ENCODE measurements at places on chromosomes 13 and 19.
A peak's percentile ranks its signal among the peaks of the same experiment; 100 is the strongest.

DNA sequence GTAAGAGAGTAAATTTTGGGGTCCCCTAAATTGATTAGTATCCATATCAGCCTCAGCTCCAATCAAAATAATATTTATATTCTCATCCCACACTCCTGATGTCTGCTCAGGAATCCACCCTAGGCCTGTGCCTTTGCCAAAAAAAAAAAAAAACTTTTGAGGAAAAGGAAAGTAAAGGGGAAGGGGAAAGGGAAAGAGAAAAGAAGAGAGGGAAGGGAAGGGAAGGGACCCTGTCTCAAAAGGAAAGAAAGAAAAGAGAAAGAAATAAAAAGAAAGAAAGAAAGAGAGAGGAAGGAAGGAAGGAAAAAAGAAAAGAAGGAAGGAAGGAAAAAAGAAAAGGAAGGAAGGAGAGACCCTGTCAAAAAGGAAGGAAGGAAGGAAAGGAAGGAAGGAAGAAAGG is 91.8 kb upstream of the CACNA1A start:
- DNase-seq: no peak

GRCh38 chr13:89490661-89491060 is 1819.5 kb downstream of the SLITRK5 start:
- no peak for DNase-seq

GRCh38 chr19:13024126-13024950 is 29.1 kb downstream of the NFIX start:
- DNase-seq: peak; percentile 66

GRCh38 chr13:38759390-38759789 is 72.5 kb downstream of the FREM2 start:
- DNase-seq: no peak

GRCh38 chr19:58278541-58279041 is at the start of gene ZNF8:
TSS of gene ZNF8 (plus strand) at chr19:58278955. CDS start at chr19:58279082, 127 bp downstream.
- DNase-seq: peak; percentile 92

DNA sequence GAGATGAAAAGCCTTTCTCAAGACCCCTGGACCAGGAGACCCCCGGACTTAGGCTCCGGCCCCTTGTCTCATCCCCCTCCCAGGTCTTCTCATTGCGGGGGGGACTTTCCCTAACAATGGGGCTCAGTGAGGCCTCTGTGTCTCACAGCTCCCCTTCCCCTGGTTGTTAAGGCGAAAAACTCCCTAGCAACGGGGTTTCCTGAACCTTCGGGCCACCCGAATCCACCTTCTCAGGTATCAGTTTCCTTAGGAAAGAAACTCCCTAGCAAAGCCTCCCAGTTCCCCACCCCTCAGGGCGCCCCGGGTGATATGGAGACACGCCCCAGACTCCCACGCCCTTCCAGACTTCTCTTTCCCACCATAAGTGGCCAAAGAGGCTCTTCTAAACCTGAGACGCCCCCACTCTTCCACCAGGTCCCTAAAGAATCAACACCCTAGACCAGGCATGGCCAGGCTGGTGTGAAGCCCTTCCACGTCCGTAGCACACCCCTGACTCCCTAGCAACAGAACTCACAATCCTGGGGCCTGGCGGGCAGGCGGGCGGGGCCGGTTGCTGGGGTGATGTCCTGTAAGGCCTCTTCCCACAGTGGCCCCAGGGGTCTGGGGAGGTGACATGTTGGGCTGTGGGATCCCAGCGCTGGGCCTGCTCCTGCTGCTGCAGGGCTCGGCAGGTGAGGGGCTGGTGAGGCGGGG is at the start of gene TMEM190:
Gene TMEM190 (plus strand): TSS at position 586 of the 693 bp plus-strand sequence. CDS start 28 bp downstream, at position 614.
- DNase-seq: no peak

DNA sequence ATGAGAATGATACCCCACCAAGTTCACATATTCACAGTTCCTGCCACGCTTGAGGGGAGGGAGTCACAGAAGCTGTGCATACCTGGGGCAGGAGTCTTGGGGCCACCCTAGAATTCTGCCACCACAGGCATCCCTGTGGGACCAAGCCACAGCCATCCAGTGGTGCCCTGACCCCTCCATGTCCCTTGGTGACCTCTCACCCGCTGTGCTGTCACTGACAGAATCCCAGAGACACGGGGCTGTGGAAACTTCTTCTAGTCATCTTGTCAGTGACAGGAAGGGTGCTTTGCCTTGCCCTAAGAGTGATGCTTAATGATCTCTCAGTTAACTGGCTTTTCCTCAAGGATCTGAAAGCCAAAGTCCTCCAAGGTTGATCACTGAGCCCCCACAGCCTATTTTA is 58.4 kb upstream of the UQCRFS1 start:
- no peak for DNase-seq

- DNase-seq: no peak
Observed at GRCh38 chr19:6099599-6099998, 10.7 kb downstream of the RFX2 start.

DNA sequence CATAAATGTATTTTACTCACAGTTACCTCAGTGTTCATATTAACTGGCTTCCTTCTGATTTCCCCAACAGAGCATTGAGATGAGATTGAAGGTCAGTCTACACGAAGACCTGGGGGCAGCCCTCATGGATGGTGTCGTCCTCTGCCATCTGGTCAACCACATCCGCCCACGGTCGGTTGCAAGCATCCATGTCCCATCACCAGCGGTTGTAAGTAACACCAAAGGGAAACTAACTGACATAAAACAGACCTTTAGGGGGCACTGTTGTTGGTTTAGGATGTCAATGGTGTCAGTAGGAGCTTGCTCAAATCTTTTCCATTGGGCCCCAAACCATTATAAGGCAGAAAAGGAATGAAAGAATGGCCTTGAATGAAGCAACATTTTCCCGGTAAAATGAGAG is 68.2 kb downstream of the ESD start:
- DNase-seq: no peak

DNA sequence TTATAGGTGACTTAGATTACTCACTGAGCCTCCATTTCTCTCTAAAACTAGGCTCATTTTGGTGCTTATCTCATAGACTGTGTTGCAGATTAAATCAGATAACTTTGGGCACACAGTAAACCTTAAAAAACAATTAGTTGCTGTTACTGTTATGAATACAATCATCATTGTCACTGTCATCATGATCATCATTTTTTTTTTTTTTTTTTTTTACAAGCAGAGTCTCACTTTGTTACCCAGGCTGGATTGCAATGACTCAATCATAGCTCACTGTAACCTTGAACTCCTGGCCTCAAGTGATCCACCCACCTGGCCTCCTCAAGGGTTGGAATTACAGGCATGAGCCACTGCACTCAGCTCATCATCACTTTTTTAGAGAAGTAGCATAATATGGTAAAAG is 60.0 kb downstream of the VWA8 start:
- no peak for DNase-seq

GRCh38 chr13:73061876-73062275 is 3.1 kb downstream of the KLF5 start:
- no peak for DNase-seq

GRCh38 chr19:18227781-18228271 is 1.6 kb upstream of the PDE4C start:
- no peak for DNase-seq

DNA sequence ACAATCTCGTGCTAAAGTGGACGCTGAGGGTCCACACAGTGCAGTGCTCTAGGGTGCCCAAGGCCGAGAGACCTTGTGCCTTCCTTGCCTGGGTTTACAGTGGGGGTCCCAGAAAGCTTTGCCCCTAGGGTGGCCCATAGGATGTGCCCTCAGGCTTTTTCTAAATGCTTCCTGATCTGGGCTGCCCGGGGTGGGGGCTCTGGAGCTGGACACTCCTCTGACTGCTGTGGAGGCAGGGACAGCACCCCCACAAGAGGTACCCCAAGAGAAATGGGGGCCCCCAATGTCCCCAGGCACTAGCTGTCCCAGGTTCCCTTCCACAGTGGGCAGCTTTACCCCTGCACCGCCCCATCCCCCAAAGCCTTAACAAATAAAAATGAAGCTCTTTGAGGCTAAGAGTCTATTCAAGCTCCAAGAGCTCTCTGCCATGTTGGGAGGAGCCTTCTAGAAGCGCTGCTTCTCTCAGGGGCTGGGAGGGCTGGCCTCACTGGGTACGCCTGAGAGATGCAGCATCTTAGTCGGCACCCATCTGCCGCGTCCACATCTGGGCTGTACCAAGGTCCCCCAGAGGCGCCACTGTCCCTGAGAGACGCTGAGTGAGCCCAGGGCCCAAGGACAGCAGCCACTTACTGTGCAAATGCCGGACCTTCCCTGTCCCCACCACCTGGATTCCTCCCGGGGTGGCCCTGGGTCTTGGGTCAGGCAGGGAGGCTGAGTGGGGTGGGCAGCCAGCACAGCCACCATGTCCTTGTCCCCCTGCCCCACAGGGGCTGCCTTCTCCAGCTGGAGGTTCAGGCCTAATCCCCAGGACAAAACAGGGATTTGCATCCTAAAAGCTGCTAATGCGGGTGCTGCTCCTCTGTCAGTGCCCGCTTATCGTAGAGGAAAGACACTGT is 27.4 kb downstream of the CEBPA start:
- no peak for DNase-seq

GRCh38 chr19:5216141-5216847 is 124.3 kb downstream of the PTPRS start:
- DNase-seq: no peak

DNA sequence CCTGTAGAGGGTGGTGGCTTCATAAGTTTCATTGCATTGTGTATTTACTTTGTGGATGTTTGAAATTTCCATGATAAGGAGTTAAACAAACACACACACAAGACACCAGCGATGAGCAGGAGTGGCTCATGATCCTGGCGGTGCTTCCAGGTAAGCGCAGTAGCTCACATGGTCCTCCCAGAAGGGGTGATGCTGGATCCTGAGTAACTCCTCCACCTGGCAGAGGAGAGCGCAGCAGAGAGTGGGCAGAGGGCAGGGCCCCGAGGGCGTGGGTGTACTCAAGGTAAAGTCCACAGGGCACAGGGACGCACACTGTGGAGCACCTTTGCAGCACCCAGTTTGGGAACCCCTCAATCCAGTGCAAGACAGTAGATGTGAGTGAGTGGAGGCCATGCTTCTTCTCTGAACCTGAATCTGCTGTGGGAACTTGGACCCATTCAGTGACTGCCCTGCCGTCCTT is 54.0 kb downstream of the RFX2 start:
- peak; percentile 61 for DNase-seq

Measured in NCI-H510A treated with DMSO at 0.1 percent for 48 hours (cell line).